Stimulated activated CD4-positive, alpha-beta T cell treated with anti-CD3 and anti-CD28 coated beads, Interleukin-15, amount 100 ng/mL, for 48 hours (primary cell): ENCODE measurements at places on chromosomes 13 and 19.

DNA sequence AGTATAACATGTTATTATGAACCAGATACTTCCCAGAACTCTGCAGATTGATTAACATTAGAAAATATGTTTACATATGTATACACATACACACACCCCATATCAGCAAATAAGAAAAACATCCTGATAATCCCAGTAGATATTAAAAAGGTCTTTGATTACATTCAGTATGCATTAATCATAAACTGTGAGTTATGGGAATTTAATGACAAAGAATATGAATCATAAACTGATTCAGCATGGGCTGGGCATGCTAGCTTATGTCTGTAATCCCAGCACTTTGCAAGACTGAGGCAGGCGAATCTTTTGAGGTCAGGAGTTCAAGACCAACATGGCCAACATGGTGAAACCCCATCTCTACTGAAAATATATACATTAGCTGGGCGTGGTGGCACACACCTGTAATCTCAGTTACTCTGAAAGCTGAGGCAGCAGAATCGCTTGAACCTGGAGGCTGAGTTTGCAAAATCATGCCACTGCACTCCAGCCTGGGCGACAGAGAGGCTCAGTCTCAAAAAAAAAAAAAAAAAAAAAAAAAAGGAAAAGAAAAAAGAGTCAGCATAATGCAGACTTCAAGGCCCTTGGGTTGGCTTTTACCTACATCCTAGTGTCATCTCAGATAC, 581.9 kb upstream of the PRR20A start:
- no peak for DNase-seq

GRCh38 chr19:3220576-3220975, 3.9 kb upstream of the CELF5 start:
- no peak for DNase-seq

- no peak for DNase-seq
Measured at GRCh38 chr13:34942732-34943435, 814 bp downstream of the NBEA start.

GRCh38 chr13:20667857-20668437, 35.6 kb upstream of the IL17D start:
- no peak for DNase-seq

DNA sequence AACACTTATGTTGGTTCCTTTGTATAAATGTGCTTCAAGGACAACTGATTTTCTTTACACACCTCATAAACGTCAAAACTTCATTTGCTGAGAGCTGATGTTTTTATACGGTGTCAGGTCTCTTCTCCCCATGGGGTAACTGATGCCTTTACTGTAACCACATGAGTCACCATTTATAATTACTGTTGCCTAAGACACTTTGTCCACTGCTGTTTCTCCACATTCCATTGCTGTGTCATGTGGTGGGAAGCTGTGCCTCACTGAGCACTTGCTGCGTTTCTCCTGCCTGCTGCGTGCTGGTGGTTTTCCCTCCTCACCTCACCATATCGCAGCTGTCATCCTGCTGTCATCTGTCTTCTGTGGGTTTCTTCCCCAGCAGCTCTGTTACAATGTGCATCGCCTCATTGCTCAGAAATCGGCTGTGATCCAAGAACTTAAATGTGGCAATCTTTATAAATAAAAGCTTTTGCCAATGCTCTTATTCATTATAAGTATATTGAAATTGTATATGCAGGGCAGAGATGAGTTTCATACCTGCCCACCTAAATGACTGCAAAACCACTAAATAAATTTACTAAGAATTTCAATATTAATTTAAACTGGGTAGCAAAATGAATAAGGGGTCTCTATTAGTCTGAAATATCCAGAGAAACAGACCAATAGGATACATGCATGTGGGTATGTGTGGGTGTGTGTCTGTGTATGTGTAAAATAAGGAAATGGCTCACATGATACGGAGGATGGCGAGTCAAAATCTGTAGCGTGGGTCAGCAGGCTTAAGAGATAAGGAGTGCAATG, 547.0 kb upstream of the SLITRK5 start:
- no peak for DNase-seq

DNA sequence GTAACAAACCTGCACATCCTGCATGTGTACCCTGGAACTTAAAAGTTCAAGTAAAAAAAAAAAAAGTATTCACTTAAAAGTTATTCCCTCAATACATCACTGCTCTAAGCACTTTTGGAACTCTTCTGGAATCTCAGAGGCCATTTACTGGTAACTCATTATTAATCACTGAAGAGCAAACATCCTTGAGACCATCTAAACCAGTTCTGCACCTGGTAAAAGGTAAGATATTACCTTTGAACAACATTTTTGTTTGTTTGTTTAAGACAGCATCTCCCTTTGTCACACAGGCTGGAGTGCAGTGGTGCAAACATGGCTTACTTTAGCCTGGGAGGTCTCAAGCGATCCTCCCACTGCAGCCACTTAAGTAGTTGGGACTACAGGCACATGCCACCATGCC, 16.7 kb downstream of the UGGT2 start:
- no peak for DNase-seq

DNA sequence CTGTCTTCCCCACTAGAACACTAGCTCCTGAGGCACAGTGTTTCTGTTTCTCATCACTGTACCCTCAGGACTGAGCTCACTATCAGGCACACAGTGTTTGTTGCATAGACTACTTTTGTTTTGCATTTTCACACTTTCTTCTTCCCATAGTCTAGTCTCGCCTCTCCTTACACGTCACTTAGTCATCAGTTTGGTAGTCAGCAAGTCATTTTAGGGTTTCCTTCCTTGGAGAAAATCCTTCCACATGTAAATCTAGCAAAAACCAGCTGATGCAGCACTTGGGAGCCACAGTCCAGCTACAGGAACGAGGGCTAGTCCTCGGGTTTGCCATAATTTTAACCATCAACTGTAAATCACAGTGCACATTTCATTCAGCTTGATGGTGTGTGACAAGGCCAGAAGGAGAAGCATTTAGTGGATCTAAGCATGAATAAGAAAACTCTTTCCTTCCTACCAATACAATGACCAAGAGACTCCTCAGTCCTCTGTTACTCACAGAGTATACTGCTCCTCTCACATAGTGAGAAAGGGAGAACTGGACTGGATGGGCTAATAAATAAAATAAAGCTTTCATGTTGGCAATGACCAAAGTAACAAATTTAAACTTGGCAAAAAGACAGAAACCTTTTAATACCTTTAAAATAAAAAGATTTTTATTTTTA, 221.0 kb downstream of the KLF12 start:
- DNase-seq: no peak

DNA sequence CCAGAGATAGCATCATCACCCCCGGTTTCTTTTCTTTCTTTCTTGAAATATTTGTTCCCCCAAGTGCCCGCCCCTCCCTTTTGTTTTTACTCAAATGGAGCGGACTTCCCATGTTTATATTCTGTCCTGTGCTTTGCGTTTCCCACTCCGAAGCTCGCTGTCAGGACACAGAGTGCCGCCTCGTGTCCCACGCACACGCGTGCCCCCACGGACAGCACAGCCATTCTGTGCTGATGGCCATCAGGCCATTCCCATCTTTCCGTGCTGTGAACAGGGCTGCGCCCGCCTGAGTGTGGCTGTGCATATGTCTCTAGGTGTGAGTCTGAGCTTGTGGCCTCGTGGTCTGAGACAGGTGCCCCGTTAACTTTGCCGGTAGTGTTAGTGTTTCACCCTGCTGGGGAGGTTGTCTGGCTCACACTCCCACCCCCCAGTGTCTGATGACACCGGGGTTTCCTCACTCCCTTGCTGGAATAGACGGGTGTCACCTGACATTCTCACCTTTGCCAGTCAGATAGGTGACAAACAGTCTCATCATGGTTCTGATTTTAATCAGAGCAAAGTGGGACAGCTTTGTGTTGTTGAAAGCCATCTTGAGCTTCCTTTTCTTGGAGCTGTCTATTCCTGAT, 6.9 kb downstream of the PAK4 start:
- DNase-seq: peak; percentile 19

- no peak for DNase-seq
Measured at GRCh38 chr13:62663767-62664166, 1248.1 kb upstream of the PCDH20 start.

GRCh38 chr13:42149136-42149535, 100.7 kb downstream of the DGKH start:
- no peak for DNase-seq

- DNase-seq: peak; percentile 91
Measured at GRCh38 chr19:2084993-2085720, 11.0 kb downstream of the MOB3A start.

DNA sequence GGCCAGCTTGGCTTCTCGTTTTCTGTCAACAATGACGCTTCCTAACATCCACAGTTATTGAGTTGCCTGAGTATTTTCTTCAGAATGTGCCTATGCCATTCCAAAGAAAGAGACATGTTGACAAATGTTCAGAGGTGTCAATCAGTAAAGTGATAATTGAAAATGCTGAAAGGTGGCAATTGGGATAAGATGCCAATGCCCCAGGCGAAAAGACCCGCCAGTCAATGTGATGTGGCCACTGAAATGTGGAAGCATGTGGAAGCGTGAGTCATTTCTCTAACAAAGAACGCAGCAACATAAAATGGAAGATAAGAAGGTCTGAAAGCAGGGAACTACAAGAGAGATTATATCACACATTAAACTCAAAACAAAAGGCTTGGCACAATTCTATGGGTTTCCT, 882.2 kb upstream of the SLC10A2 start:
- DNase-seq: no peak

GRCh38 chr13:68808456-68808855, 1299.2 kb upstream of the ATXN8OS start:
- DNase-seq: no peak

DNA sequence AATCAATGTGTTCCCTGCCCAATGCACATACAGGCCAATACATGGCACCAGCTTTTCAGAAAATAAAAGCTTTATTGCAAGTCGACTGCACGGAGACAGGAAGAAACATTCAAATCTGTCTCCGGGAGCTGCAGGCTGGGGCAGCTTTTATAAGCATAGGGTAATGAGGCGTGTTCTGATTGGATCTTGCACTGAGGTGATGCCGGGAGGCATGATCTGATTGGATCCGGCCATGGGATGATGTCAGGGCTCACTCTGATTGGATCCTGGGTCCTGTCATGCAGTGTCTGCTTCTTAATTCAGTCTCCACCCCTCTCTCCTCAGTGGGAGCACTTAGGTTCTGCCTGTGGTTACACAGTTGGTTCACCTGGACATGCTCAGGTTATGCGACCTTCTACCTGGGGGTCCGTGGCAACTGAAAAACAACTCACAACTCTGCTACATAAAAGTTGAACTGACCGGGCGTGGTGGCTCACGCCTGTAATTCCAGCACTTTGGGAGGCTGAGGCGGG, 11.8 kb upstream of the FBN3 start:
- DNase-seq: peak; percentile 28

DNA sequence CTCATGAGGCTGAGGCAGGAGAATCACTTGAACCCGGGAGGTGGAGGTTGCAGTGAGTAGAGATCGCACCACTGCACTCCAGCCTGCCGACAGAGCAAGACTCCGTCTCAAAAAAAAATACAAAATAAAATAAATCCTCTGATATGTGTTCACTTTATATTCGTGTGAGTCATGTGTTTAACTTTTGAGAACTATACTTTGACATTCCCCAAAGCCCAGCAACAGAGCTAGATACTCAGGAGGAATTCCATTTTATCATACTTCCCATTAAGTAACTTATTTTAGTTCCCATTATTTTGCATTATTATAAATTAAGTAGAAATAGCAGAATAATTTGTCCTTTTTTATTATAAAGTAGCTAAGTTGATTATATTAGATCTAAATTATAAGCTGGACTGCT, 3.3 kb upstream of the CHAMP1 start:
- no peak for DNase-seq

GRCh38 chr13:47310401-47310800, 413.5 kb upstream of the HTR2A start:
- no peak for DNase-seq

DNA sequence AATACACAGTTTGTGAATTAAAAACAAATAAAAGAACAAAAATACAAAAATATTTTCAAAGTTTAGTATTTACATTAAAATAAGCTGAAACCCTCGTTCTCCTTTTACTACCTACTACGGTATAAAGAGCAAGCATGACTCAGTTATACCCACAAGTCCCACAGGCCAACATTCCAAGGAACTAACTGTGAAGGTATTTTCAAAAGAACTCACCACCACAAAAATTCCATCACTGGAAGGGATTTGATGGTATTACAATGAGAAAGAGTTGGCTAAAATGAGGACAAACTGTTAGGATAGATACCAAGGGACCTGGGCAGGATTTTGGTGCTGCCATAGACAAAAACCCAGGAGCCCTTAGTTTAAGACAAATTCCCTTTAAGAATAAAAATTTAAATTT, 122.7 kb downstream of the TBC1D4 start:
- no peak for DNase-seq
